Chondrocyte (in vitro differentiated cells): ENCODE measurements at places on chromosomes 5 and 9.

DNA sequence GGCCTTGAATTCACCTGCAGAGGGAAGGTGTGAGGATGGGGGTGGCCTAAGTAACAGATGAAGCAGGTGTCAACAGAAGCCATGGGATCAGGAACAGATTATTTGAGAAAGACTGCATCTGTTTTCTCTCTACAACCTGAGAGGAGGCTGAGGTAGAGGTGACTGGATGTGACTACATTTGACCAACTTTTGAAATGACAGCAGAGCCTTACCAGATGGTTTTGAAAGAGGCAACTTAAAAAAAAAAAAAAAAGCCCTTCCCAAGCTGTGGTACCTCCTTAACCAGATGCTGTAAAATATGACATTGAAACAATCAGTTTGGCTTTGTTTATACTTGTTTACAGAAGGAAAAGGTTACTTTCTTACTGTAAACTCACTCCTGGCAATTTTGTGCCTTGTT lies 108.6 kb downstream of the TRIO start:
- DNase-seq = no peak

GRCh38 chr5:123709422-123709821 lies 197.4 kb downstream of the CSNK1G3 start:
- DNase-seq = no peak

DNA sequence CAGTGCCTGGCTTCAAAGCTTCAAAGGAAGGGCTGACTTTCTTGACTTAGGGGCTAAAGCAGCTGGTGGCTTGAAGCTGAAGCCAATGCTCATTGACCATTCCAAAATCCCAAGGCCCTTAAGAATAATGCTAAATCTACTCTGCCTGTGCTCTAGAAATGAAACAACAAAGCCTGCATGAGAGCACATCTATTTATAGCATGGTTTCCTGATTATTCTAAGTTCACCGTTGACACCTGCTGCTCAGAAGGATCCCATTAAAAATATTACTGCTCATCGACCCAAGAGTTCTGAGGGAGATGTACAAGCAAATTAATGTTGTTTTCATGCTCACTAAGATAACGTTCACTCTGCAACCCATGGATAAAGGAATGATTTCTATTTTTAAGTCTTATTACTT lies 6.7 kb downstream of the TMEM174 start:
- no peak for DNase-seq

DNA sequence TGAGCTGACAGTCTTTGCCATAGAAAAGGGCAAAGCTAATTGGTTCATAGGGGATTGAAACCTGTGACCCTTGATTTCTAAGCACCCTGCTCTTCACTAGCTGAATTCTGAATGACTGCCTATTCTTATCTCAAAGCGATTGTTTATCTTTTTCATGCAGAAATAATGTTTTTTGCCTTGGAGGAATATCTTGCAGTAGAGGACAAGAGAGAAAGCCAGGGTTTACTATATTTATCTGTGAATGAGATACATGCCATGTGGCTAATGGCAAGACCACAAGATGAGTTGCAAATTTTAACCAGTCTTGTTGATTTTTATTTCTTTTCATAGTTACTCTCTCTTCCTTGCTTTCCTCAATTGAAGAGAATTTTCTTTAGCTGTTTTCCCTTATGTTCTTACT lies 185.0 kb downstream of the CNTLN start:
- DNase-seq = no peak

GRCh38 chr5:175889910-175890684 lies 18.7 kb downstream of the CPLX2 start:
- no peak for DNase-seq

DNA sequence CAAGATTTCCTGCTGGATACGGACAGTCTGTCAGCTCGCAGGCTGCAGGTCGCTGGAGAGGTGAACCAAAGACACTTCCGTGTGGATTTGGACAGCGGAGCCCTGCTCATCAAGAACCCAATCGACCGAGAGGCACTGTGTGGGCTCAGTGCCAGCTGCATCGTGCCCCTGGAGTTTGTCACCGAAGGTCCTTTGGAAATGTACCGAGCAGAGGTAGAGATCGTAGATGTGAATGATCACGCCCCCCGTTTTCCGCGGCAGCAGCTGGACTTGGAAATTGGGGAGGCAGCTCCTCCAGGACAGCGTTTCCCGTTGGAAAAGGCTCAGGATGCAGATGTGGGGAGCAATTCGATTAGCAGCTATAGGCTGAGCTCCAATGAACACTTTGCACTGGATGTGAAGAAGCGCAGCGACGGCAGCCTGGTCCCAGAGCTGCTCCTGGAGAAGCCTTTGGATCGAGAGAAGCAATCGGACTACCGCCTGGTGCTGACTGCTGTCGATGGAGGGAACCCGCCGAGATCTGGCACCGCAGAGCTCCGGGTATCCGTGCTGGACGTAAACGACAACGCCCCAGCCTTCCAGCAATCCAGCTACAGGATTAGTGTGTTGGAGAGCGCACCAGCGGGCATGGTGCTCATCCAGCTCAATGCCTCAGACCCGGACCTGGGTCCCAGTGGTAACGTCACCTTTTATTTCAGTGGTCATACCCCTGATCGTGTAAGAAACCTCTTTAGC lies 658 bp downstream of the PCDHGC4 start:
- DNase-seq = no peak

DNA sequence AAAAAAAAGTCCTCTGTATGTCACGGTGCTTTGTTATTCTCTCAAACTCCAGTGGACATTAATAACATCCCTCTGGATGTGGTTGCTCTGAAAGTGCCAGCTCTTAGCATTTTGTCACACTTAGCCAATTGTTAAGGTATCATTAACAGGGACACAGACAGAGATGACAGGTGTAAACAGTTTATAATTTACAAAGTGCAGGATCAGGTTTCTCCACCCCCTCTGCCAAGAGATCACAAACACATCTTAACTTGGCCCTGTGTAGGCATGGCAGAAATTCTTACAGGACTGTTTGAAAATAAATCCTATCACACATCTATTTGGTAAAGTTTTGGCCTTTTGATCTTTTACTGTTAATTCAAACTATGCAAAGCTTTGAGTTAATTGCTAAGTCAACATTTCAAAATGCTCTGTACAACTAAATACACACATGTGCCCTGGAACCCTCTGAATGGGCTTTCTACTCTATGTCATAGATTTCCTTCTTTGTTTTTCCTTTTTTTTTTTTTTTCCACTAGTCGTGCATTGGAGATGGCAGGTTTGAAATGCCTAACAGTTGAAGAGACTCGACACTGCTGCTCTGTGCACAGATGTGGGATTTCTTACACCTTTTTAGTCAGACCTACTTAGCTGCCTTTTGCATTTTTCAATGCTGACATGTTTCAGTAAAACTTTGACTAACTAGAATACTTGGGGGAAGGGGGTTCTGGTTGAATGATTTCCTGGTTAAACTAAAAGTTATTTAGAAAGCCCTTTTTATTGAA lies 41.7 kb downstream of the SEMA6A start:
- DNase-seq = no peak

DNA sequence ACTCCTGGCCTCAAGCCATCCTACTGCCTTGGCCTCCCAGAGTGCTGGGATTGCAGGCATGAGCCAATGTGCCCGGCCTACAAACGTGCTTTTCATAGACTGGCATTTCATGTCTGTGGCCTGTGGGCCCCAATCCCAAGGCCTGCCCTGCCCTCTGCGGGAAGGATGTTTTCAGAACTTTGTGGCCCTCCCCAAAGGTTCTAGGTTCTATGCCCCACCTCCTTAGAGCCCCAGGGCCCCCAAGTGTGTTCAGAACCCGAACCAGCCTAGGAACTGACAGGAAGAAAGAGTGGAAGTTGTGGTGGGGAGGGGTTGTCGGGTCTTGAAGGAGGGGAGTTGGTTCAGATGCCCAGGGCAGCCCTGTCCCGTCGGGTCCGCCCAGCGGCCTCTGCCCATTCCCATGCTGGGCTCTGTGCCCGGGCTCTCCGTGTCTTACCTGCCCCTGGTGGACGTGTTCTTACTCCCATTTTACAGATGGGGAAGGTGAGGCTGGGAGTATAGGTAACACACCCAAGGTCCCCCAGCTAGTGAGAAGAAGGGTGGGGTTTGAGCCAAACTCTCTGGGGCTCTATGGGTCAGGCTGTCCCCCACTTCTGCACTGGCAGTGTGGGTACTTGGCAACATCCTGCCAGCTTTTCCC lies 175.8 kb upstream of the IER5L start:
- DNase-seq = no peak

- DNase-seq = peak; percentile 77
Measured at GRCh38 chr9:93258818-93259489, 75.0 kb downstream of the WNK2 start.

GRCh38 chr5:163660486-163660885 lies 155.1 kb downstream of the MAT2B start:
- DNase-seq = no peak

GRCh38 chr5:11390291-11390767 lies 513.9 kb downstream of the CTNND2 start:
- no peak for DNase-seq

DNA sequence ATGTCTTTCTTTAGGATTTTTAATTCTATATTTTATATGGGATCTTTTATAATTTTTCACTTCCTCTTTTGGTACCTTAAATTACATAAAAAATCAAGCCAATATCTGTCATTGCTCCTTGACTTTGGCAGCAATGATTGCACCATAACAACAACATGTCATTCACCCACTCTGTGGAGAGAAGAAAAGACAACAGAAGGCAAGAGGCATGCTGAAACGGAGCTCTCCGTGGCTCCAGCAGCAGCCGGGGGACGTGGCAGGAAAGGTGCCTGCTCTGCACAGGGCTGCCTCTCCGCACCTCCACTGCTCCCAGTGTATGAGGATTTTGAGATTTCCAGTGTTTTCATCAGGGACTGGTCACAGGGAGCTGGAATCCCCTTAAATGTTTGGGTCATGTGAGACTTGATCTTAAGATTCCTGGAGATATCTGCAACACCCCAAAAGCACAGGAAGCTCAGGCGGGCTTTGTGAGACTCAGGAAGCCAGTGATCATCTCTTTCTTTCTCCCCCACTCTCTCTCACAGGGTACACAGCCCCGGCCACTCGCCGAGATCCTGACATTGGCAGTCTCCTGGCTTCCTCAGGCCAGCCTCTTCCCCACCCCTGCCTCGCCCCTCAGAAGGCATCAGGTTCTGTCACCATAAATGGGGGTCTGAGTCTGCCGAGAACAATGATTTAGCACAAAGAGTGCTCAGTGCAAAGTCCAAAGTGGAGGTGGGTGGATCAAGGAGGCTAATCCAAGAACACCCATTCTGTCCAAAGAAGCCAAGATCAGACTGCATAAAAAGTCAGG lies 74.6 kb downstream of the ACTL7B start:
- no peak for DNase-seq

DNA sequence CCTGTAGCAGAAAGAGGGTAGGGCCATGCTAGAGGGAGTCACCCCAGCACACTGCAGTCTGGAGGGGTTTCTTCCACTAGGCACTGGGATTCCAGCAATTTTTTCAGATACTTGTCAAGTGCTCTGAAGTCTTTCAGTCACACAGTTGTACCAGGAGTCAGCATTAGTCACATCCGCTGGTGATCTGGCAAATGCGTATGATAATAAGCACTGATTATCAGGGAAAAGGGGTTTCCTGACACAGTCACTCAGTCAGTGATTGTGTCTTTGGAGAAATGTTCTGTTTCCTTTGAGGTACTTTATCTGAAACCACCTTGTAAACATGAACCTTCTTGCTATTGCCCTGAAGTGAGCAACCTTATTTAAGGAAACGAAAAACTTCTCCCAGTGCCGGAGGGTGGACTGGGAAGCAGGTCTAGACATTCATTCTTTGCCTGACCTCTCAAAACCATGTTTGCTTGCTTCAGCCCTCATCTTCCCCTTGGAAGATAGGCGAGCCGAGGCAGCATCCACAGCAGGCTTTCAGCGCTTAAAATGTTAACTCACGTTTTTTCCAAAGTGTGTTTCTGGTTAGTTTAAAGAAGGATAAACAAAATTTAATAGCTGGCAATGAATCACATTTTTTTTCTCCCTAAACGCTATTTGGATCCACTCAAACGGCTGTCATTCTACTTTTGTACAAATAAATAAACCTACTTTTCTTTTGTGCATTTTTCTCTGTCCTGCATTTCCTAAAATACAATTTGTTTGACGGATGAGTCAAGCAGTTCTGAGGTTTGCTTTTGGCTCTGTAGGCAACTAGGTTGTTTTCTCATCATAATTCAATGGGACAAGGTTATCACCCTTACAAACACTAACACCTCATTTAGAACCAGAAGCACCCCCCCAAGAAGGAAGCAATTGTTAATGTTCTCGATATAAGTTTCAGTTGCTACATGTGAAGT lies 77.7 kb downstream of the FOXD1 start:
- DNase-seq = no peak
